ENCODE measurements at places on chromosomes 5 and 9.
A peak's percentile ranks its signal among the peaks of the same experiment; 100 is the strongest.

GRCh38 chr5:60356745-60357144 is 343.2 kb downstream of the DEPDC1B start:
- DNase-seq: no peak

GRCh38 chr9:32579706-32580331 is 6.9 kb upstream of the NDUFB6 start:
- DNase-seq: peak; percentile 75

DNA sequence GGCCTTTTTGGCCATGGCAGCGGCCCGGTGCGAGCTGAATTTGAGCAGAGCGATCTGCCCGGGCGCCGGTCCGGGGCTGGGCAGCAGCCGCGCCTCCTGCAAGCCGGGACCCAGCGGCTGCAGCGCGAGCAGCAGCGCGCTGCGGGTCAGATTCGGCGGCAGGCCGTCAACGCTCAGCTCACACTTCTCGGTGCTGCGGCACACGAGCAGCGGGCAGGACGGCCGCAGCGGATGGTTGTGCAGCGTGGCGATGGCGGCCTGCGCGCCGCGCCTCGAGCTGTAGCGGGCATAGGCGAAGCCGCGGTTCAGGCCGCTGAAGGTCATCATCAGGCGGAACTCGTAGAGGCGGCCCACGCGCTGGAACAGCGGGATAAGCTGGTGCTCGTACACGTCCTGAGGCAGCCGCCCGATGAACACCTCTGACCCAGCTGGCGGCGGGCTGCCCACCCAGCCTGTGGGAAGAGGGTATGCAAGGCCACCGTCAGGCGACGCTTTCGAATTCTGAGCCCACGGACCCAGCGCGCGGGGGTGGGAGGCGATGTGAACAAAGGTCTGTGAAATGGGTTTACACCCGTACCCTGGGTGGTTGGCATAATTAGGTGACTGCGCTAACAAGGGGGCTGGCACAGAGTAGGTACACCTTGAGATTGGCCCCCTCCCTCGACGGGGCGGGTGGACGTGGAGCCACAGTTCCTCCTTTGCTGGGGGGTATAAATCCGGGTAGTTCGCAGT is 755 bp downstream of the DND1 start:
- DNase-seq: no peak

- DNase-seq: no peak
Observed at GRCh38 chr9:123238365-123238764, 30.0 kb downstream of the STRBP start.

DNA sequence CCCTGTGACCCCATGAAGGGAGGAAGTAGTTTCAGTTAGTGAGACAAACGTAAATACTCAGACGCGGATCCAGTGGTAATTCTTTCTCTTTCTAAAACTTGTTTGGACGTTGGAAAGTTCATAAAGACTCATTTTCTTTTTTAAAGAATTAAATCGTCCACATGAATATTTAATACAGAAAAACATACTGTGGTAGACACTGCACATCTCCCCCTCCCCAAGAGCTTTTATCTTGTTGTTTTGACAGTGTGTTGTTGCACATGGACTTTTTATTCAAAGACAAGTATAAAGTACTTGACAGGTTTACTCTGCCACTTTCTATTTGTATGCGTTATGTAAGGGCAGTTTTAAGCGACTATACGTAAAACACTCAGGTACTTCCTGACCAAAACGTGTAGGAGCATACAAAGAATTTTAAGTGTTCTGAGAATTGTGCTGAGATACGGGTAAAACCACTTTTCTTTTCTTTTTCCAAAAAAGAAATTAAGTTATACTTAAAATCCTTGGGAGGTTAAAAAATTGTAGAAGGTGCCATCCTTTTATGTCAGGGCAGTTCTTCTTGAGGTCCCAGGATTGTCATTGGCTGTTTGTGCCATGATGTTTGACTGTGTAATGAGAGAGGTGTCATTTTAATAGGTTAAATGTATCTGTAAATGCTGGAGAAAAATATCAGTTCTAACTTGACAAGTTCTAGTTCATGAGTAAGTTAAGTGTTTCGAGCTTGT is 1.3 kb downstream of the NIPBL start:
- DNase-seq: no peak

DNA sequence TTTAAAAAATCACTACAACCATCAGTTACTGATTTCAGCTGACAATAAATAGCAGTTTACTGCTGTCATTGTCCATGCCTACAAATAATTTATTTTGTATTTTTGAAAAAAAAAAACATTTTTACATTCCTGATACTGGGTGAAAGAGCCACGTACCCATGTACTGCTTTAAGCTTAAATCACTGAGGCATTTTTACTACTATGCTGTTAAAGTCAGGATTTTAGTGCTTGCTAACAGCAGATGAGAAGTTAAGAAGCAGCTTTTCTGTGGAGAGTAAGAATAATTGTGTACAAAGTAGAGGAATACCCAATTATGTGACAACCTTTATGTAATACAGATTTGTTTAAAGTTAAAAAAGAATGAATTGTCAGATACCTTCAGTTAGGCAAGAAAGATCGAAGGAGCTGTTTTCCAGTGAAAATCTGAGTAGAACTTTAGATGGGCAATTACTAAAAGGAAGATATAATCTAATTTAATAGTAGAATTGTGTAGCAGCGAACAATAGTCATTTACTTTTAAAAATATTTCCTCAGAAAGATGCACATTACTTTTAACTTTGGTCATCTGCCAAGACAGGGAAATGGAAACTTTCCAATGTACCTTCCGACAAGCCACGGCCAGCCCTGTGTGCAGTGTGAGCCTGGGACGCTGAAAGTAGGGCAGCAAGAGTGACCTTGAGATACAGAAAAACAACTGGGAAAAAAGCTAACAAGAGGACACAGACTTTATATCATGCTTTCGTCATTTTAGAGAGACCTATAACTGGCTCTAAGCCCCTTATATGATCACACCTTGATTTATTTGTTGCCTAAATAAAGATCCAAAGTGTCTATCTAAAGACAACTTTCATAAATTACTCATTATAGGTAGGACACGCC is 39.9 kb downstream of the RHOBTB3 start:
- DNase-seq: no peak
